ENCODE measurements at places on chromosomes 5 and 9.

- no peak for DNase-seq
Measured at GRCh38 chr5:101160002-101160401, 256.9 kb upstream of the ST8SIA4 start.

- DNase-seq, result no peak
Measured at GRCh38 chr5:114146398-114146797, 215.5 kb upstream of the KCNN2 start.

DNA sequence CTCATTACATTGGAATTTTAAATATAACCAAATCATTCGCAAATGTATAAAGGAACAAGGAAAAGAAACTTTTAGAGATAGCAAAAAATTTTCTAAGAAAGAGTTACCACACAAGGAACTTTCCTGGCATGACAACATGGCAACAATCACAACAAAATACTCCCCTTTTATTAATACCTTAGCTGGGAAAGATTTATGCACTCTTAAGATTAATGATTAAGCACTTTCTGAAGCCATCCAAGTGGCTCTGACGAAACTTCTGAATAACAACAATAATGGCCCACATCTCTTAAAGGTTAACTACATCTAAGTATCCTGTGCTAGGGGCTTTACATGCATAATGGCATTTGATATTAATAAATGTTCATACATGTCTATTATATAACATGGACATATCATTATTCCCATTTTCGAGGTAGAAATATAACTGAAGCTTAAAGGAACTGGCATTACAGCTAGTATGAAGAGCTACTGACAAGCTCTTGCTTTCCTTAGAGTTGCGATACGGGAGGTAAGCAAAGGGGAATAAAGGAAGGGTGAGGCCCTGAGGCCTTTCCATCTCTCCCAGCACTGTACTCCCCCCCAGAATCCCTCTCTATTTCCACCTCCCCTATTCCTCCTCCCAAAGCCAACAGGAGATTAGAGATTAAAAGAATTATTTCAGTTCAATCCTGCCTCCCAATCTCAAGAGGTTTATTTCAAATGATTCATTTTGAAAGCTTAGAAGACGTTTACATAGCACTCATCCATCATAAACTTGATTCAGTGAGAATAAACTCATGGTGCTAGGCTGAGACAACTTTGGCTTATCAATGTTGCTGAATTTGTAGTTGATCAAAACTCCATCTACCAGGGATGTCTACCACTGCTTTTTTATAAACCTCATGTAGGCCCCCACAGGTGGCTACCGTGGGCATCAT is 9.6 kb downstream of the MTMR12 start:
- no peak for DNase-seq

DNA sequence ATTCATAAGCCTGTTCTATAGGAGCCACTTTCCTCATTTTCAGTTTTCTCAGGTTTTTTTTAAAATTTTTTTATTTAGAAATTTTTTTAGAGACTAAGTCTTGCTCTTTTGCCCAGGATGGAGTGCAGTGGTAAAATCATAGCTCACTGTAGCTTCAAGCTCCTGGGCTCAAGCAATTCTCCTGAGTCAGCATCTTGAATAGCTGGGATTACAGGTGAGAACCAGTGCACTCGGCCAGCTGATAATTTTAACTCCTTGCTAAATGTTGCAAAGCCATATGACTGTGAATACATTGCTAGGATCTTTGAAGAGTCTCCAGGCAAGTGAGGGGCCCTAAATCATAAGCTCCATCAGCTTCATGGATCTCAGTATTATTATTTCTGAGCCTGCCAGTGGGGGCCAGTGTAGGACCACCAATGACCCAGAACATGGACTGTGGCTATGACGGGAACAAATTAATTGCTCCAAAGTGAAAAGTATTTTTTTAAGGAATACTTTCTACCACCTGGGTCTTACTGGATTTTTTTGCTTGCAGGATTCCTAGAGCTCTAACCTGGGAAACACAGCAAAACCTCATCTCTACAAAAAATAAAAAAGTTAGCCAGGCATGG is 5.7 kb upstream of the GAPVD1 start:
- no peak for DNase-seq

DNA sequence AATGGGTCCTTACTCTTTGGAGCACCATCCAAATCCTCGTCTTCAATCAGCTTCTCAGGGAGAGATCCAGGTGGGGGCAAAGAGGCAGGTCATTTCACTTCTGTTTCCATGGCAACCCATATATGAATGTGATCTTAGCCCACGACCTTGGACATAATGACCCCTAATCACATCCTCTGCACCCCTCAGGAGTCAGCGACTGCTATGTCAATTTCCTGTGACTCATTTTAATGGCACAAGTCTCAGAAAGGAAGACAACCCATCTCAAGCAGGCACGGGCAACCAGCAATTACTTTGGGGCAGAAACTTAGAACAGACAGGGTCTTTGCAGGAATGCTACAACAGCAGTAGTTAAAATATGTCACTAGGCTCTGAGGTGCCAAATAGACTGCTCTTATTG is 591.2 kb downstream of the TLR4 start:
- no peak for DNase-seq

DNA sequence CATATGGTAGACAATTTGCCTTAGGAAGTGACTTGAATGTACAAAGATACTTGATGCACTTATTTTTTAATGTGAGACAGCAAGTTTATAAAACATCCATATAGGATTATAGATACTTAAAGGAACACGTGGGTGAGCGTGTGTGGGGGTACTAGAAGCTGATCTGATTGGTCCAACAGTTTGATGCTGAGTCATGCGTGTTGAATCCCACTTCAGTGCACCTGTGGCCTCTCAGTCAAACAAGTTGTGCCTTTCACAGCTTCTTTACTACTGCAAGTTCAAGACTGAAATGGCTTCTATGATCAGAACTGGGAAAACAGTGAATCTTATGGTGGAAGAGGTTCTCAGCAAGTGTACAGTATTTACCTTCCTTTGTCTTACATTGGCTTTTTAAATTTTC is 98.9 kb downstream of the MAP1B start:
- DNase-seq, result no peak

DNA sequence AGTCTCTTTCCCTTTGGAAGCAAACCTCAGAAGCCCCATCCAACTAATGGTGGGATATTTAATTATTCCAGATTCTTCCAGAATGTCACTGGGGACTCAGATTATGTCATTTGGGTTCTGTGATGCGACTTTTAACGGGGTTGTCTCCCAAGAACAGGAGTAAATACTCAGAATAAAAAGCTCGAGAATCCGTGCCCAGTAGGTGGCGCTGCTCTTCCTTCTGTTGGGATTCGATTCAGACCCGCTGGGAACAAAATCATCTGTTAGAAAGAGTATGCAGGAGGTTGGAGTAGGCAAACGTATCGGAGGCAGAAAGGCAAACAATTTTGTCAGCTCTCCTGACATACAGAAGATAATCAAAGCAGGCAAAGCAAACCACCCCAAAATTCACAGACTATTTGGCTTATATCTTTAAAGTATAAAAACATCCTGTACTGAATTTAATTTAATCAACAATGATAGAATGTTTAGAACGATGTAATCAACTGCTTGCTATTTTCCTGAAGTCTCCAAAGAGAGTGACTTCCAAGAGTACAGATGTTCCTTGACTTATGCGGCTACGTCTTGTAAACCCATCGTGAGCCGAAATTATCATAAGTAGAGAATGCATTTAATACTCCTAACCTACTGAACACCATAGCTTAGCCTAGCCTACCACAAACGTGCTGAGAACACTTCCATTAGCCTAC is 169.8 kb upstream of the RAI14 start:
- DNase-seq, result peak; percentile 58
